Stimulated activated CD8-positive, alpha-beta memory T cell treated with anti-CD3 and anti-CD28 coated beads, Interleukin-4, amount 100 ng/mL, for 4 hours (primary cell): ENCODE measurements at places on chromosomes 1 and 21.

- no peak for DNase-seq
These were observed 2.7 kb upstream of the MIS18A start for GRCh38 chr21:32281531-32281930.

- DNase-seq = no peak
These were observed 19.9 kb downstream of the INSRR start for GRCh38 chr1:156838972-156839371.

DNA sequence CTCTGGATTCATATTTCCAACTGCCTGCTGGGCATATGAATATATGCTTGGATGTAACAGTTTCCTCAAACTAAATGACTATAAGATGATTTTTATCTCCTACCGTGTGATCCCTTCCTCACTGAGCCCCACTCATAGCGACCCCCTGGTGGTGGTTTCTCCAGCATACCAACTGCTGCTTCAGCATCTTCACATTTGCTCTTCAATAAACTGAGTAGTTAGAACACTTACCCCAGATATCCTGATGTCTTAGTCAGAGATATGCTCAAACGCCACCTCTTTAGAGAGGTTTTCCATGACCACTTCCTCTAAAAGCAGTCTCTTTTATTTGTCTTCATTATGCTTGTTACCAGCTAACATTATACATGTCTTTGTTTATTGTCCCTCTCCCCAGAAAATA lies 10.2 kb upstream of the HNRNPR start:
- no peak for DNase-seq

GRCh38 chr21:28310171-28310685 lies 682.4 kb downstream of the LTN1 start:
- DNase-seq = no peak

- DNase-seq = no peak
These were observed 63.2 kb downstream of the PLEKHA6 start for GRCh38 chr1:204296431-204296988.

GRCh38 chr1:20141001-20141400 lies 1.9 kb downstream of the PLA2G2F start:
- no peak for DNase-seq

DNA sequence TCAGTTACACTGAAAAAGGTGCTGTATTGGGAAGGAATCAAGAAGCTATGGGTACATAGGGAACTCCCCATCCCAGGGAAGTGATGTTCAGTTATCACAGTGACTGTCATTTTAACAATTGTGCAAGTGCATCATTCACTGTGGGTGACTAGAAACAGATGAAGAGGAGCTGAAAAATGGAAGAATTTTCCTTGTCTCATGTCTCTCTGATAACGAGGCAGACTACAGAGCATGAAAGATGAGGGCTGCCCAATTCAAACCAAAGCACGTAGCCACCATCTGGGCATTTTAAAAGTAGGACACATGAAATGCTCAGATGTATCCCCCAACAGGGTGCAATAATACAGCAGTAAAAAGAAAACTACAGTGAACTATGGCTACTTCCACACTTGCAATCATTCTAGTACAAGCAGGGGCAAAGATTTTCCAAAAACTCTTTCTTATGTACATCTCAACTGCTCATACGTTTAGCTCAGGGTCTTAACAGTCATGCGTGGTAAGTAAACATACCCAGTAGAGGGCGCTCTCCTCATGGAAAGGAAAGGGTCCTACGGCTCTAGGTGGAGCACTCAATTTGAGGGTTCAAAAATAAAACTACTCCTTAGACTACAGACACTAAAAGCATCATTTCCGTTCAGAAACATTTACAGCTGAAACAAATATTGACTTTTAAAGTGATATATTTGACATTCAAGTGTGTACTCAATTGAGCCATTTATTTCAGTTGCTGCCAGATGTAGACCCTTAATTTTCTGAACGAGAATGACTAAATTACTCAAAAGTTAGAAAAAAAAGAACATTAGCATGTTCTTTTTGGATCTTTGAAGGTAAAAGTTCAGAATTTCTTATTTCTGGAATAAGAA lies 143.2 kb downstream of the KCTD3 start:
- no peak for DNase-seq

- DNase-seq = no peak
These were observed 164.8 kb downstream of the TNFSF18 start for GRCh38 chr1:172885971-172886370.

DNA sequence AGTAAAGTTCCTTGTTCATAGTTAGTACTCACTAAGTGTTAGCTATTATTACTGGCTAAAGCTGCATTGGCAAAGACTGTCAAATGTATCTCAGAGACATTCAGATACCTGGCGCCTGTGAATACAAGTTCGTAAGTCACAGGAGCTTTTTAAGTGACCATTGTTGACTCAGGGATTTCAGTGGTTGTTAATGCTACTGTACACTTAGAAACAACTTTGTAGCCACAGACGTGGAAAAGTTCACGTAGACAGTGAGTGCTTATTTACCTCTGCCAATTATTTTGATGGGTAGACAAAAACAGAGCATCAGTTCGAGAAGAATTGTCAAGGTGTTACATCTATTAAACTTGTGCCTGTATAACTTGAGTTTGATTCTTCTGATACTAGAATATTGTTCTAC lies 59.1 kb upstream of the RRP15 start:
- DNase-seq = no peak

- no peak for DNase-seq
These were observed 2.3 kb downstream of the SLC2A5 start for GRCh38 chr1:9066945-9067807.
